Amniotic stem cell (primary cell): ENCODE measurements at places on chromosomes 3 and 15.

DNA sequence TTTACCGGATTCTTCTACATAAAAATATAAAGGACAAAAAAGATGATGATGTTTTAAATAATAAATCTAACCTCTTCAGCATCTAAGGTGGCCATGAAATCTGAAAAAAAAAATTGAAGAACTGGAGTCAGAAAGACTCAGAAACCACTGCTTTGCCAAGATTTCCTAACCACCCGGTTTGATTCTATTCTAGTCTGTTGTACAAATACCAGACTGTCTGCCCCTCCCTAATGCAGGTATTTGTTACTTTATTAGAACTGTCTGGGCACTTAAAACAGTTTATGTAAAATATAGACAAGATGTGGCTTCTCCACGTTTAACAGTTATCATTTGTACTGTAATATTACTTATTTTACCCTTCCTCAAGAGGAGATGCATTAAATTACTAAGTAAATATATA is 48.8 kb downstream of the UACA start:
- DNase-seq = no peak

DNA sequence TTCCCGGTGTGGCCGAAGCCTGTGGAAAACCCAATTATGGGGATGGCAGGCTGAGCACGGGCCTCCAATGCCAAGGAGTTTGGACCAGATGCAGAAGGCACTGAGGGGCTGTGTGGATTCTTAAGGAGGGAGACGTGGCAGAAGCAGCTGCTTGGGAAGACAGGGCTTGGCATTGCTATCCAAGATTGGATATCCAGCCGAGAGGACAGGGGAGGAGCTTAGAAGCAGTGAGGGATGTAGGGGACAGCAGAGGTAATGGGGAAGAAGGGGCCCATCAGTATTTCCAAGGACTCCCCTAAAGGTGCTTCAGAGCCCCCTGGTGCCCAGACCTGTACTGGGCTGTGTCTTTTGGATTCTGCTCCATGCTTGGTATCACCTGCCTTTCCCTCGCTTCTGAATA is 112.8 kb upstream of the TLE3 start:
- DNase-seq = no peak

GRCh38 chr15:41882689-41883483 is 11.0 kb downstream of the SPTBN5 start:
- DNase-seq = no peak

GRCh38 chr3:10330319-10330718 is 9.4 kb upstream of the SEC13 start:
- no peak for DNase-seq

- peak; percentile 72 for DNase-seq
These were observed at the start of gene SNX33 for GRCh38 chr15:75647370-75648155. Gene SNX33 (plus strand): TSS chr15:75647912. CDS start chr15:75649103, 1,191 bp downstream.

- no peak for DNase-seq
These were observed 65.5 kb downstream of the SRGAP3 start for GRCh38 chr3:9183811-9184460.

- DNase-seq = no peak
These were observed 436.1 kb downstream of the CHL1 start for GRCh38 chr3:632571-633170.

- no peak for DNase-seq
These were observed 46.0 kb downstream of the SETD2 start for GRCh38 chr3:47117807-47118364.

DNA sequence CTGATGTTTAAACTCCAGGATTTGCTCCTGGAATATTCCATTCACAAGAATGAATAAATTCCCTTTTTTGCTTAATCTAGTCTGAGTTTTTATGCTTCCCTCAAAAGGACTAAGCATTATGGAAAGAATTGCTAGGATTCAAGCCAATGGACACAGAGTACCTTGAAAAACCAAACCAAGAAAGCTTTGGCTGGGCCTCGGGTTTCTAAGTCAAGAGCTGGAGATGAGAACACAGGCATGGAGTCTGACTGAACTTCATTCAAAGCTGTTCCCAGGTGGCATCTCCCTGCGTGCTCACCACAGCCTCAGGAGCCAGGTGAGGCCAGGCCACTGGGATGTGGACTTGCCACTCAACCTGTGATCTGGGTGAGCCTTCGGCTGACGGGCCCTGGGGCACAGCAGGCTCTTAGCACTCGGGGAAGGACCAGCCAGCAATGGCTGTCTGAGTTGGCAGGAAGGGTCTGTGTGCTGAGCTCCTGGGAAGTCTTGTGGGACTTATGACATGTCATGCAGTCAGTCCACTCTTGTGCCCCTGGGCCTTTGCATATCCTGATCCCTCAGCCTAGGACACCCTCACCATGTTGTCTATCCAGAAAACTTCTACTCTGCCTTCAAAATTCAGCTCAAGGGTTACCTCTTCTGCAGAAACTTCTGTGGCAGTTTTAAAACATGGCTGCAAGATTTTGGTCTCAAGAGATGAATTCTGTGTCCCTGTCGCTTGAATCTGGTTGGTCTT is 21.8 kb downstream of the CRABP1 start:
- no peak for DNase-seq

- DNase-seq = no peak
These were observed 1030.4 kb upstream of the CADM2 start for GRCh38 chr3:83928391-83928790.
